ENCODE measurements at places on chromosomes 2 and 18. TPM values are rescaled to one million over a fixed set of nuclear protein-coding genes. Genes with fewer than 3 reads are reported as not detected.

DNA sequence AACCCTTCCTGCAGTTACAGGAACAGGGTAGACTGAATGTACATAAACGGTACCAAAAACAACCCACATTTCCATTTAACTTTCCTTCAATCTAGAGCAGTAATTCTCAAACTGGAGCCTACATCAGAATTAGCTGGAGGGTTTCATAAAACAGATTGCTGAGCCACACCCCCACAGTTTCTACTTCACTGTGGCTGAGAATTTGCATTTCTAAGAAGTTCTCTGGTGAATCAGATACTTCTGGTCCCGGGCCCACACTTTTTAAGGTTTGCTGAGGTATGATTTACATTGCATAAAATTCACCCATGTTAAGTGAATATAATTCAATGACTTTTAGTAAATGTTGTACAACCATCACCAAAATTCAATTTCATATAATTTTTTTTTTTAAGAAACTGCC is 113.7 kb downstream of the SRBD1 start:
- no peak for DNase-seq

DNA sequence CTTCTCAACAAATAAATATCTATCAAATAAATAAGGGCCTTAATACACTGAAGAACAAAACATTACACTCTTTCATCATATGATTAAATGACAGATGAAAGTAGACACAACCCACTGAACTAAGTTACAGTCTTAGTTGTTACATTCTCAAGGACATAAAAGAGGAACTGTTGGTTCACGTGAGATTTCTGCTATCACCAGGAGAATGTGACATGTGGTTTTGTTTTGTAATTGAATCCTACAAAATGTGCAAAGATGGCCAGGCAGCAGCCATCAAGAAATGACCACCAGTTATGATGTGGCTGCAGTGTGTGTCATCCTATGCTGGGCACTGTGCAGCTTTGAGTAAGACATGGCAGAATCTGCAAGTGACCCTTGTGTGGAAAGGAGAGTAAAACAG is 310.6 kb upstream of the PIK3C3 start:
- no peak for DNase-seq

DNA sequence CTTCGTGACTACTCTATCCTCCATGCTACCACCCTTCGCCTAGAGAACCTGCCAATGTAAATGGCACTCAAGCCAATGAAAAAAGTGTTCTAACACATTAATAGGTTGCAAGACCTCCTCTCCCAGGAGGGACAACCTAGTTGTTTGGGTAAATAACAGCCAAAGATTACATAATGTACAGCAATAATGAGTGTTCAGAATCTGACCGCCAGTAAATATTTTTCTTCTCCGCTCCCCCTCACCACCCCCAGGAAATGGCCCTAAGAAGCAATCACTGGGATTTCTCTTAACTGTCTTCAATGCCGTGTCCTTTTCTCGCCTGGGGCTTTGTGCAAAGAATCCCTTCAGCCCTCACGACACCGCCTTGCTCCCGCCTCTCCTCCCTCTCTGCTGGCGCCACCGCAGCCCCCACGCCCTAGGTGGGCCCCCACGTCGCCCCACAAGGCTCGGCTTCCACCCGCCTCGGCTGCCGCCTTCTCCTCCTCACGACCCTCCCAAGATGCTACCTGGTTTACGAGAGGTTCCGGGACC is 458 bp downstream of the HYCC2 start:
- no peak for DNase-seq

DNA sequence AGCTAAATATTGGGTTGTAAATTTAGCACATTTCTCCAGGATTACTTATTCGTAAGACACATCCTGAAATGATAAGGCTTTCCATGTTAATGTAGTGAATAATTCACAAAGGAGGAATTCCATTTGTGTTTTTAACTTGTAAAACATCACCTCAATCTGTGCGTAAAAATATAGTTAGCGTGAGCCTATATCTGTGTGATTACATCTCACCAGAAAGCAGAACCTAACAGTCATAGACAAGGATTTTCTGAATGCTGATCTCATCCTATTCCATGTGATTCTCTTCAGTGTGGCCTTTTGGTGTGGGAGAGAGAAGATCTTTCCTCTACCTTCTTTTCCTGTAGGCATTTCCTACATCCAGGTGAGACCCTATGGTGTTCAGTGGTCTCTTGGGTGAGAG is 263.2 kb upstream of the RASGRP3 start:
- DNase-seq: peak; percentile 29

- DNase-seq: no peak
Observed at GRCh38 chr2:8582191-8582590, 99.7 kb upstream of the ID2 start.

- DNase-seq: no peak
Observed at GRCh38 chr2:189152483-189152882, 27.1 kb downstream of the COL5A2 start.

Gene GPR75
- polyA plus RNA-seq: 4.4 TPM

Gene ST8SIA3
- polyA plus RNA-seq: not detected

Data from endothelial cell of umbilical vein (primary cell).